Sigmoid colon (tissue), 7 donors: ENCODE measurements at places on chromosomes 1 and 21. TPM values are rescaled to one million over a fixed set of nuclear protein-coding genes. Genes with fewer than 3 reads are reported as not detected.

GRCh38 chr21:25967181-25967900, 203.2 kb downstream of the APP start:
- DNase-seq: no peak

DNA sequence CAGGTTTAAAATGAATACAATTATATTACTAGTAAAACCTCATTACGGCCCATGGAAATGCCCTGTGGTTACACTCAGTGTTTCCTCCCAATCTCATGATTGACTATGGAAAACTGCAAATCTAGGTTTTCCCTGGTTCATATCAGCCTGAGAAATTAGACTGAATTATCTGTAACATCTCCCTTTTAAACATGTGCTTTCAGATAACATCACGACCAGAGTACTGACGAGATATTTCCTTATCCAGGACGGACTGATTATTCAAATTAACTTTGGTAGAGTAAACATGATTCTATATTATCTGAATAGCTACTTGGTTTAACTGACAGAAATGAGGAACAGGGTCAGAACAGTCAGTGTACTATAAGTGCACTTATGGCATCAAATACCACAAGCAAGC, 82.3 kb downstream of the RGS7 start:
- no peak for DNase-seq

GRCh38 chr1:7702365-7702764, 68.7 kb upstream of the VAMP3 start:
- DNase-seq: no peak

GRCh38 chr1:153774026-153774595, 1.1 kb upstream of the SLC27A3 start:
- no peak for DNase-seq

DNA sequence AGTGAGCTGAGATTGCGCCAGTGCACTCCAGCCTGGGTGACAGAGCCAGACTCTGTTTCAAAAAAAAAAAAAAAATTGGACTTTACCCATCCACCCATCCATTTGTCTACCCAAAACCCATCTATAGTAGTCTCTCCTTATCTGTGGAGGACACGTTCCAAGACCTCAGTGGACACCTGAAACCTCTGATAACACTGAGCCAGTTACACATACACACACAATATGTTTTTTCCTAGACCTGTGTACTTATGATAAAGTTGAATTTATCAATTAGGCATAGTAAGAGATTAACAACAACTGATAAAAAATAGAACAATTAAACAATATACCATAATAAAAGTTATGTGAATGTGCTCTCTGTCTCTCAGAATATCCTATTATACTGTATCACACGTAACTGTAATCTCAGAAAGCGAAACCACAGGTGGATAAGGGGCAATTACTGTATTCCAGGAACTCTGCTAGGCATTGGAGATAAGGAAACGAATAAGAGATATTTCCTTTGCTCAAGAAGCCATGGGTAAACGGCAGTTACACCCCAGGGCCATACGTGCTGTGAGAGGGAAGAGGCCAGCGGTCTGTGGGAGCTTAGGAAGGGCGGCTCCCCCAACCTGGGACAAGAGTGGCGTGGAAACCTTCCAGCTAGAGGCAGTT, 84.2 kb upstream of the DISP3 start:
- no peak for DNase-seq

- no peak for DNase-seq
Measured at GRCh38 chr1:67897270-67897949, 64.1 kb upstream of the GNG12 start.

GRCh38 chr1:112692681-112693080, 14.2 kb downstream of the RHOC start:
- DNase-seq: no peak

GRCh38 chr1:175169286-175170018, 23.1 kb downstream of the KIAA0040 start:
- no peak for DNase-seq

GRCh38 chr1:84540759-84541158, 33.5 kb downstream of the CTBS start:
- DNase-seq: no peak

- DNase-seq: no peak
Measured at GRCh38 chr1:166136699-166137401, 30.0 kb downstream of the FAM78B start.

DNA sequence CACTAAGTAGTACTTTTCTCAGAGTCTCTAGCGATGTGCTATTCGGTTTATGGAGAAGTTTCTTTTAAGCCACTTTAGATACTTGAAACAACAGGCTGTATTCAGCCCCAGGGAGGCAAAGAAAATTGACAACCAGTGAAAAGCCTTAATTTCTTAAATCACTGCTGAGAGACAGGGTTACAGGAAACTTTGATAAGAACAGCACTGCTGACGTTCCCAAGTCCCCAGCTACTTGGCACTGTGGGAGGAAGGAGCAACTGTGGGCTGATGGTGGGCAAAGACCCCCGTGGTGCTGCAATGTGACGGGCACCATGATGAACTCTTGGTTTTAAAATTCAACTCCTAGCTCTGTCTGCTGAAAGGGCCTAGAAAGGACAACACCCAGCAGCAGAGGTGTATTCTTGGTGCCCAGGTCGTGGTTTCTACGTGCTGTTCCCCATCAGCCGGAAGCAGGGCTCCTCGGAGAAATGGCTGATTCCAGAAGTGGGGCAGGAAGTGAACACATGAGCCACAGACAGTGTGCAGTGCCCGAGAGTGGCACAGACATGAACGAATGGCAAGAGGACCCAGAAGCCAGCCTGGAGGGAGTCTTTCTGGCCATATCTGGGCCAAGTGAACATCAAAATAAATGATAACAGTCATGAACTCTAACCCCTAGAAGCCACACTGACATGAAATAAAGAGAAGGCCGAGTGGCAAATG, 5.3 kb downstream of the PTTG1IP start:
- DNase-seq: peak; percentile 60

DNA sequence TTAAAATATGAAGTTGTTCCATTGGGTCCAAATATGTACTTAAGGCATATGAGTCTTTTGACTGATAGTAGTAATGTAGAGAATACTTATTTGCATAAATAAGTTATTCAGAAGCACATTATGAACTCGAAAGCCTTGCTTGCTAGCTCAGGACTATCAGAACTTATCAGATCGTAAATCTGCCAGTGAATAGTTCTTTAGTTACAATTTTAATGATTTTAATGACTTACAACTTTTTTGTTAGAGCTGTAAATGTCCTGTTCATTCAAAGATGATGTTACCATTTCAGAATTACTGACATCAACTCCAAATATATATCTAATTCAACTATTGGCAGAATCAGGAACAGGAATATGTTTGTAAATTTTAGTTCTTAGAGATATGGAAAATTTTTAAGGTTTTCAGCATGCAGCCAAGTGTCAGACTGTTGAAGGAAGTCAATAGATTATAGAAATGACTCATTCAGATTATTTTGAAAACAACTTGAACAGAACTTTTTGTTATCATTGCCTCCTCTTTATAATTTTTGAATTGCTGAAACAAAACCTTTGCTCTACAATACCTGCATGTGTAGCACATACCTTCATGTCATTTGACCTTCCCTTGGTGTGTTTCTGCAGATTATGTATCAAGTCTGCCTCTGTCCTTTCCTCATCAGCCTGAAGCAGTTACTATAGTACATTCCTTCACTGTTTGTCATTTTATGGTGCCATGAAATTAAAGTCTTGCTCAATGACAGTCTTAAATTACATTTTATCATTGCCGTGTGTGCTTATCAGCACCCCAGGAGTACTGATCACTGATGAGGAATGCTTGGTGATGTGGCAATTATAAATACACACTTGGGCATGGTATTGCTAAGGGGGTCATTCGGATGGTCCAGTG, 44.9 kb downstream of the LRRC8D start:
- no peak for DNase-seq

DNA sequence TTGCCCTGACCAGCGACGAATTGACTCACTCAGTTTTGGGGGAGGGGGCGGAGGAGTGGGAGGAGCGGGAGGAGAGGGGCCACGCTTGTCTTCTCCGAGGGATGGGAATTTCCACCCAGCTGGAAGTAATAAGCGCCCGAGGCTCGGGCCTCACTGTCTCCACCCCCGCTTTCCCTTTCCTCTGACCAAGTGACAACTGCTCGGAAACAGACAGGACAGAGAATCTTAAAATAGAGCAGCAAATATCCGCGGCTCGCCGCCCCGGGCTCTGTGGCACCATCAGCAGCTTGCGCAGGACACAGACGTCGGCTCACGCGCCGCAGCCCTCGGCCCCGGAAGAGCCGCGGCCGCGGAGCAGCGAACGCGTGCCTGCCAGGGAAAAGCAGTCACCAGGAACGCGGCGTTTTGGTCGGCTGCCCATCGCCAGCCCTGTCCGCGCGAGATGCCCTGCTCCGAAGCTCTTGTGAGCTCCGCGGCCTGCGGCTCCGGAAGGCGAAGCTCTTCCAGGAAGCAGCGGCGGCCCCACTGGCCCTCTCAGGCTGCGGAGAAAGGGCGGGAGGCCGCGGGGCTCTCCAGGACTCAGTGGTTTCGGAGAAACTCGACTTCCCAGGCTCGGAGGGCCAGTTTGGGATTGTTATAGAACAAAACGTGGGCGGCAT, 10.7 kb upstream of the RGS16 start:
- DNase-seq: peak; percentile 91

DNA sequence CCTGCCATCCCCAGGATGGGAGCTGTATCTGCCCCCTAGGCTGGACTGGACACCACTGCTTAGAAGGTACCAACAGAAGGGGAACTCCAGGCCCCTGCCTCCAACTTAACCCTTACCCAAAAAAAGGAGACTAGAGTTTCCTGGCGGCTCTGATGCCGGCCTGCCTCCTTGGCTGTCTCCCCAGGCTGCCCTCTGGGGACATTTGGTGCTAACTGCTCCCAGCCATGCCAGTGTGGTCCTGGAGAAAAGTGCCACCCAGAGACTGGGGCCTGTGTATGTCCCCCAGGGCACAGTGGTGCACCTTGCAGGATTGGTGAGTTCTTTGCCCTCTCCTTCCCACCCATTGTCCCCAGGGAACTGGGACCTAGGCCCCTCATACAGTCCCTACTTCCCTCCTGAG, 8.1 kb upstream of the LRRC71 start:
- DNase-seq: no peak

DNA sequence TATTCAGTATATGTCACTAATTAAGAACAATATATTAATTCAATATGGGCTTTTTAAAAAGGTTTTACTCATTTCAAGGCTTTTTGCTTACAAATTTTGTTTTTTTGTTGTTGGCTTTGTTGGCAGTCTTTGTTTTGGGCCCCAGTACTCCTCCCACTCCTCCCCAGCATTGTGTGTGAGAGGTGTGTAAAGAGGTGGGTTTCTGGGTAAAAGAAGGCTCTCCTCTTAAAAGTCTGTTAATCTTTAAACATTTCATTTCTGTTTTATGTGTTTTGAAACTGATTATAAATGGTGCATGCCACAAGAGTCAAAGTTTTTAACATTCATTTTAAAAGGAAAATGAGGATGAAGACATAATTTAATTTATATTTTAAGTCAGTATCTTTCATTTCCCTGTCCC, 79.6 kb downstream of the SASS6 start:
- no peak for DNase-seq

- DNase-seq: no peak
Measured at GRCh38 chr1:6753320-6754140, 31.7 kb upstream of the CAMTA1 start.

GRCh38 chr1:203028067-203028783, 1.9 kb downstream of the PPFIA4 start:
- no peak for DNase-seq

DNA sequence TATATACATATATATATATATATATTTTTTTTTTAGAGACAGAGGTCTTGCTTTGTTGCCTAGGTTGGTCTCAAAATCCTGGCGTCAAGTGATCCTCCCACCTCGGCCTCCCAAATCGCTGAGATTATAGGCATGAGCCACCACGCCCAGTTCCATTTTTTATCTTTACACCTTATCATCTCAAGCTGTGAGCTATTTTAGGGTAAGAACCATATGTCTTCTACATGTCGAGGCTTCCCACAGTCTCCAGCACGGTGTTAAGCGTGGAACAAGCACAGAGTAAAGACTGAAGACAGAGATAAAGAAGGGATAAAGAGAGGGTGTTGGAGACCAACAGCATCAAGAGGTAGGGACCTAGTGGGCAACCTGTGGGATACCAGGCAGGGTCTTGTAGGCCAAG, 14.2 kb downstream of the ARHGEF2 start:
- no peak for DNase-seq

DNA sequence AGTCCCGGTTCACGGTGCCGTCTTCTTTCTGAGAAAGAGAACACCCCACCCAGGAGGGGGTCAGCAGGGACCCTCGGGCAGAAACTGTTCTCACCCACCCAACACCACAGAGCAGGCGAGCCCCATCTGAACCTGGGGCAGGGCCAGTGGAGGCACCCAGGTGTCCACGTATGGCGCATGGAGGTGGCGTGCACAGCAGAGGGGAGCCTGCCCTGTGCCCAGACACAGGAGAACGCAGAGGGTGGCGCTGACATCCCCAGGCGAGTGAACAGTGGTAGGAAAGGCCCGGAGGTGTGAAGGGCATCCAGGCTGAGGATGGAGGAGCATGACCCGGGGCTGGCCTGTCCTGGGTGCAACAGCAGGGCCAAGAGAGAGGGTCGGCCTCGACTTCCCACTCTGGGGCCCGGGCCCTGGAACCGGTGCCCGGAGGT, 91.1 kb downstream of the STUM start:
- DNase-seq: peak; percentile 65

- DNase-seq: no peak
Measured at GRCh38 chr1:161096015-161096414, 2.1 kb upstream of the KLHDC9 start.

GRCh38 chr1:27095576-27095975, 59.3 kb downstream of the SLC9A1 start:
- DNase-seq: no peak

DNA sequence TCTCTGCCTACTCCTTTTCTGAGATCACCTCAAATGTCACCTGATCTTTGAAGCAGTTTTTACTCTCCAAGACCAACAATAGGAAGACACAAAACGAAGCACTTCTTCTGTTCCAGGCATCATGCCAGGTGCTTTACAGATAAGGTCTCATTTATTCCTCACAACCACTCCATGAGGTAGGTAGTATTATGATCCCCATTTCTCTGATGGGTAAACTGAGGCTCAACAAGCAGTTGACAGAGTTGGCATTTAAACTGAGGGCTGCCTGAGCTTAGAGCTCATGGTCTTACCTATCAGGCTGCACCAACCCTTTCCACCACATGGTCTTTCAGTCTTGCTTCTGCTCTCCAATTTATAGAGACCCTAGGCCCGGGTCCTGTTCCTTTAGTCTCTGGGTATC, 147.2 kb upstream of the JUN start:
- DNase-seq: no peak

- DNase-seq: no peak
Measured at GRCh38 chr1:190429932-190430331, 47.7 kb downstream of the BRINP3 start.

Gene VHLL
- total RNA-seq: not detected

Gene KCNH1
- 3.1 TPM for total RNA-seq

Gene WNT9A
- 25.5 TPM for total RNA-seq

Gene OR2M5
- not detected for total RNA-seq

Gene PRKCZ
- total RNA-seq: 3.6 TPM

Gene FNDC5
- total RNA-seq: 2.5 TPM

Gene PRKAA2
- total RNA-seq: 28.5 TPM

Gene TCHH
- 0.16 TPM for total RNA-seq

Gene MYOG
- not detected for total RNA-seq

Gene SYPL2
- 4.3 TPM for total RNA-seq

Gene ZSWIM5
- total RNA-seq: 3.3 TPM

Gene GUCA2A
- total RNA-seq: not detected

Gene PRXL2B
- 18.2 TPM for total RNA-seq
